SW 1271 (cell line): ENCODE measurements at places on chromosomes 3 and 15.
A peak's percentile ranks its signal among the peaks of the same experiment; 100 is the strongest.

DNA sequence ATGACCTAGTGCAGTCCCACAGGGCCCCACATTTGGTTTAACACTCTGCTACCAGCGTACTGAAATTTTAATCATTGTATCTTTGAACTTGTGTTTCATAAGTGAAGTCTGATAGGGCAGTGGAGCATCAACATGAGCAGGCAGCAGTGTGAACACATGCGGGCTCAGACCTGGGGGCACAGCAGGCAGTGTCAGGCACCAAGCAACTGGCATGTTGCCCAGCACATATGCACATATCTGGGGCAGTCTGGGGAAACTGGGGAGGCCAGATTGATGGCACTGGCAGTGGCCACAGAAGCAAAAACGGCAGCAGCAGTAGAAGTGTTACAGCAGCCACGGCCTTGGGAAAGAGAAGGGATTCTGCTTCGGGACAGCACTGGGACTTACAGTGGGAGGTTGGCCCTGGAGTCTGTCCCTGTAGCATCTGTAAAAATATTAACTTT, 353.9 kb upstream of the KCNMB2 start:
- DNase-seq, result no peak

DNA sequence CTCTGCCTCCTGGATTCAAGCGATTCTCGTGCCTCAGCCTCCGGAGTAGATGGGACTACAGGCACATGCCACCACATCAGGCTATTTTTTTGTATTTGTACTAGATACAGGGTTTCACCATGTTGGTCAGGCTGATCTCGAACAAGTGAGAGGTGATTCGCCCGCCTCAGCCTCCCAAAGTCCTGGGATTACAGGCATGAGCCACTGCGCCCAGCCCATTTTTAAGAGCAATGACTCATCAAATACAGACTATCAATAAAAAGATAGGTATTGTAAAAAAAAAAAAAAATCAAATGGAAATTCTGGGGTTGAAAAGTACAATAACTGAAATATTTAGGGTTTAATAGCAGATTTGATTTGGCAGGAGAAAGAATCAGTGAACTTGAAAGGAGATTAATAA, 129.0 kb downstream of the TJP1 start:
- DNase-seq, result no peak

DNA sequence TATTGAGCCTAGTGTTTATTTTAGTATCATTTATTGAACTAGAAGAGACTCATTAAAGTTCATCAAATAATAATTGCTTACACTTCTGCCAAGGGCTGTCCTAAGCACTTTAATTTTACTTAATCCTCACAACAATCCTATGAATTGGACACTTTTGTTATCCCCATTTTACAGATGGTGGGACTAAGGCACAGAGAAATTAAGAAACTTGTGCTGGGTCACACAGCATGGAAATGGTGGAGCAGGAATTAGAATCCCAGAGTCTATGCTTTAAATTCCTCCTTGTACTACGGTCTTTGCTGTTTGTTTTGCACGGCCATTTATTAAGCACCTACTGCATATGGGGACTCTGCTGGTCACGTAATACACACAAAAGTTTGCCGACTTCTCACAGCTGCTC, 7.9 kb downstream of the ATP2B2 start:
- no peak for DNase-seq

- DNase-seq, result no peak
These were observed 108.3 kb downstream of the VGLL4 start for GRCh38 chr3:11535243-11535960.

DNA sequence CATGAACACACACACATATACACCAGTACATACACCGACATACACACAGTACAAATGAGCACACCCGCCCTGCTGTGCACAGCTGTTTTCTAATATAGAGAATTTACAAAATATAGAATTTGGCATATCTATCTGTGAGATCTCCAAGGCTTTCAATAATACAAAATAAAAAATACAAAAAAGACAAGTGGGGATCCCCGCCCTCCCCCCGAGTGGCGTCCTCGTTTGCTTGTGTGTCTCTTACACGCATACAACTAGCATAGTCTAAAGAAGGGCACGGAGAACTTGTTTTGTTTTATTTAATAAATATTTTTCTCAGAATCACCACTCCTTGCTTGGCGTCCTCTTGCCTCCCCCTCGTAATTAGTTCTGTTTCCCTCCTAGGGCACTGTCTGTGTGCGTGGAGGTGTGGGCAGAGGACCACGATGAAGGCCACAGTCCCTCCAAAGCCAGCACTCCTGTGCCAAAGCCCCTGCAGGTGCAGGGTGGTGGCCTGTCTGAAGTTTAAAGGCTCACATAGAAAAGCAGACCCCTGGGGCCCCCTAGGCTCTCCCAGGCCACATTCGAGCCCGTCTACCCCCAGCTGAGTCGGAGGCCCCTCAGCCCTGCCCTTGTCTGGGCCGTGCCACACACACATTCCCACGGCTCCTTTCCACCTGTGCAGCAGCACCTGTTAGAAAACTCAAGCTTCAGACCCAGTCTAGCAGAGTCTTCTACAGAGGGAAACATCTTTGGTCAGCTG, 82.1 kb downstream of the SEC22A start:
- DNase-seq, result no peak

DNA sequence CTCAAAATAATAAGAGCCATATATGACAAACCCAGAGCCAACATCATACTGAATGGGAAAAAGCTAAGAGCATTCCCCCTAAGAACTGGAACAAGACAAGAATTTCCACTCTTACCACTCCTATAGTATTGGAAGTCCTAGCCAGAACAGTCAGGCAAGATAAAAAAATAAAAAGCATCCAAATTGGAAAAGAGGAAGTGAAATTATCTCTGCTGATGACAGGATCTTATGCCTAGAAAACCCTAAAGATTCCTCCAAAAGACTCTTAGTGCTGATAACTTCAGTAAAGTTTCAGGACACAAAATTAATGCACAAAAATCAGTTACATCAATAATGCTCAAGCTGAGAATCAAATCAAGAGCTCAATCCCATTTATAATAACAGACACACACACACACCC, 45.9 kb upstream of the SLC2A2 start:
- no peak for DNase-seq

DNA sequence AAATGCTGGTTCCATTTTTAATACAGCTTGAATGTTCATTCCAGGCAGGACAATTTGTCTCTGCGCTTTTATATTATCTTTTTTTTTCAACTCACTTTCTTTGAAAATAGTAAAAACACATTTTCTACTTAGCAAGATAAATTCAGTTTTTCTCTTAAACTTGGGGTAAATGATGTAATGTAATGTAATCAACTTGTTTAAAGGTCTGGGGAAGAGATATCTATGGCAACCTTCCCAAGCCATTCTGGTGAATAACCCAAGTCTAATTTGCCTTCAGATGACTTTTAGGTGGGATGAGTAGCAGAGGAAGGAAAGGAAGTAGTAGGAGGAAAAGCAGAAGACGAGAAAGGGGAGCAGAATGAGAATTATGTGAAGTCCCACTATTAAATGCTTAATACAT, 335.1 kb downstream of the SV2B start:
- DNase-seq, result no peak

DNA sequence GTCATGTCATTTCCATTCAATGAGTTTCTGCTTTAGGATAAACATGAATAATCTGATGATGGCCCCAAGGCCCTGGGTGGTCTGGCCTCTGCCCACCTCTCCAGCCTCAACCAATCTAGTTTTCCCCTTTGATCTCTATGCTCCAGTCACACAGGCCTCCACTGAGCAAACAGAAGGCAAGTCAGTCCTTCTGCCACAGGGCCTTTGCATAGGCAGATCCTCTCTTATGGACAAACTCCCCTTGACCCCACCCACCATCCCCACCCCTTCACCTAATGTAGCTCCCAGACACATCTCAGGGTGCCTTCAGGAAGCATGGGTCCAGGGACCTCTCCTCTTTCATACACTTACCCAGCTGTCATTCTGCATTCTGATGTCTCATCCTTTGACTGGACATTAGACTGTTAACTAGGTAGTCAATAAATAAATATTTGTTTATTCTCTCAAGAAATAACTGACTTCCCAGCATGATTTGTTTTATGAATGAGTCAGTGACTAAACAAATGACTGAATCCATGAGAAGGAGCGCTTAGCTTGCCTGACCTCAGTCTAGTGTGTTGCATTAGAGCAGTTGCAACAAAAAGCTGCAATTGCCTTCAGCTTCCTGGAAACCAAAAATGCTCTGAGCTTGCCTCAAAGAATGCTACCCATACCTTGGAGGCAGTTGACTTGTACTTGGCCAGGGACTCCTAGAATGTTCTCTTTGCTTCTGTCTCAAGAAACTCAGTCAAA, 386.6 kb upstream of the WNT5A start:
- DNase-seq, result no peak

DNA sequence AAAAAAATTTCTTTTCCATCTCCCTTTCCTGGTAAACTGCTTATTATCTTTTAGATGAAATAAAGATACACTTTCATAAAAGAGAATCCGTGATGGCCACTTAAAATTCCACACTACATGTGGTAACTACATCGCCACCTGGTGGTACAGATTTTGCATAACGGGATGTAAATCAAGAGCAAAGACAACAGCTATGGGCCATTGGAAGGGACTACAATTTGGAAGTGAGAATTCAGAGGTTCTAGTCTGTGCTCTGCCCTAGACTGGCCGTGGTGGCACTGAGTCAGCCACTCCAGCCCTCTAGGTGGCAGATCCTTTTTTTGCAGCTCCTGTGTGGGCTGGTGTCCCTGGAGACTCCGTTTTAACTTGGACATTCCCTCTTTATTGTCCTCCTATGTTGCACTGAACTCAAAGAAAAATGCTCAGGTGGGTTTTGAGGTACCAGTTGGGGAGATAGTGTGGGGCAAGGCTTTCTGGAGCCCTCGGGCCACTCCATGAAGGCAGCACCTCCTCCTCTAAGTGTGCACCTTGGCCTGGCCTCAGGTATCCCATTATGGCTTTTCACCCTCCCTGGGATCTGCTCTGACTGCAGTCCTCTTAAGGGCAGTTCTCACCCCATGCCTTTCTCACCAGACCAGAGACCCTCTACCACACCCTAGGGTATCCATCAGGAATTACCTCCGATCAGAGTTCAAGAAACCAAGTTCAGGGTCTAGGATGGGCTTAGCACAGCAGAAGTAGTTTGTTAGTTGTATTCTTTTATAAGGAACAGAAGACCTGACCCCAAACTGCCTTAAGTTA, 54.9 kb downstream of the SPSB4 start:
- DNase-seq, result peak; percentile 71

GRCh38 chr3:141845407-141846049, 30.9 kb upstream of the ATP1B3 start:
- no peak for DNase-seq

DNA sequence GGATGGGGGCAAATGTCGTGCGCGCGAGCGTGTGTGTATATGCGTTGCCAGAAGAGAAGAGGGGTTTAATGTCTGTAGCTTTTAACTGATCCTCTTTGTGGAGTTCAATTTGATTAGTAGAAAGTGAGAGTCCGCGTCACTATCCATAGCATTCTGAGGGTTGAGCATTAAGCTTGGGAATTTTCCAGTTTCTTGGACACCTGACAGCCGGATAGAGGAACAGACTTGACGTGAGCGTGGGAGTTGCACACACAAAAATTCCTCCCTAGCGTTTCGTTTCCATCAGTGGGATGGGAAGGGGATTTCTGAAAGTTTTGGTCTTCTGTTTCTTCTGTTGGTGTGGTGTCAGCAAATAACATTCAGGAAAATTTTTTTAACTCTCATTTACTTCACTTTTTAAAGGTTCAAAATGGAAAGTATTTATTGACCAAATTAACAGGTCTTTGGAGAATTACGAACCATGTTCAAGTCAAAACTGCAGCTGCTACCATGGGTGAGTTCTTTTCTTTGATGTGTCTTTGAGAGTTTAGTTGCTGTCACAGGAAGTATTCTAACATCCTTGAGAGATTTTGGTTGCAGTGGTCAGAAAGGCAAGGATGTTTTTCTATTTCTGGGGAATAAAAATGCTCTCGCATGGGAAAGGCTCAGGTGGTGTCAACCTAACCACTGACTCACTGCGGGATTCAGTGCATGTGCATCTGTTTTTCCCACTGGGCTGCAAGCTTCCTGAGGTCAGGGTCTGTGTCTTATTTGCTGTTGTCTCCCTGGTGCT, 841 bp downstream of the POGLUT1 start:
- DNase-seq, result peak; percentile 35

- DNase-seq, result no peak
These were observed 80.0 kb upstream of the SKOR1 start for GRCh38 chr15:67745073-67746006.

- DNase-seq, result no peak
These were observed 3.0 kb downstream of the XIRP1 start for GRCh38 chr3:39189150-39189958.

- no peak for DNase-seq
These were observed 238.5 kb upstream of the ZNF385D start for GRCh38 chr3:21989341-21990042.

DNA sequence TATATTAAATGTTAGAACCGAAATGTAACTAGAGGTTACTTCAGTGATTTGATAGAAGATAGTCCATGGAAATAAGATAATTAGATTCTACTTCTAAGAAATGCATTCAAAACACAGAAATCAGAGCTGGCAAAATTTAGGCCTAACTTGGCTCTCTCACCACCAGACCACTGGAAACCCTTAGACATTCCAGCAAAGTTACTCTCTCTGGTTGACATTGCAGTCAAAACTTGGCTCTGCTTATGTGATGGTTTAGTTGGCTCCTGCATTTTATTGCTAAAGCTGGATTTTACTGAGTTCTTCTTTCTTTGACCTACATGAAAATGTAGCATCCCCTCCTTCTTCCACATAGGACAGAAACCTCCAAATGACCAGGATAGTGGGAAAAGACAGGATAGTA, 35.4 kb upstream of the CBLB start:
- no peak for DNase-seq

GRCh38 chr3:22922317-22922716, 280.8 kb upstream of the UBE2E2 start:
- DNase-seq, result no peak

GRCh38 chr3:5699811-5700210, 512.3 kb downstream of the EDEM1 start:
- DNase-seq, result no peak

DNA sequence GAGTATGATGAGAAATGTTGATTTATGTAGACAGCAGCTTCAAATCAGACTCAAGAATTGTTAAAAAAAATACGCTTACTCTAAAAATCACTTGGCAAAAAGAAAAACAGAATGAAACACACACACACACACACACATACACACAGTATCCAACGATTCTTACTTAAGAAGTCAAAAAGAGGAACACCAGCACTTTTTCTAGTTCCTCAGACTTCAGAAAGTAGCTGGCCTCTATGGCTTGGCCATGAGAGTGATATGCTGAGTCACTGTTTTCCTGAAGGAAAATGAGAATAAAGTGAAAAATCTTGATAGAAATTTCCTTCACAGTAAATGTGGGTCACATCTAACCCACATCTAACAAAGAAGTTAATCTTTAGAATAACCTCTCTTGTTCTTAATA, 22.1 kb downstream of the CNTN3 start:
- DNase-seq, result no peak

DNA sequence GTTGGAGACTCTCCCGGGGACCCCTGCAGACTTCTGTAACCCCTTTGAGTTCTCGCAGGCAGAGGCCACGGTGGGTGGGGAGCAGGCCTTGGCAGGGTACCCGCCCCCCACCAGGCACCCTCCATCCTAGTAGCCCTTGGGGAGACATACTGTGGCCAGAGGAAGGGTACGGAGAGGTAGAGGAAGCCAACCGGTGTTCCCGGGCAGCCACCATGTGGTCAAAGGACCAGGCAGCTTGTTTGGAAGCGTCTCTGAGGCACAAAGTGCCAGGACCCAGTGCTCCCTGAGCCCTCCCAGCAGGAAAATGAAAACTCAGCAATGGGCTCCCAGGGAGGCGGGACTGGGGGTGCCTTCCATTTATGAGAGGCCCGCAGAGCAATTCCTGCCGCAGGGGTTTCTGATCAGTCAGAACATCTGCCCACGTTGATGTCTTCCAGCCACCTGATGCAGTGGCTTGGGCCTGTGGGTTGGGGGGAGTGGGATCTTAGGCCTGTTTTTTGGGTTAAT, 53.0 kb upstream of the CGNL1 start:
- no peak for DNase-seq
